Mammary epithelial cell (primary cell): ENCODE measurements at places on chromosomes 16 and 17. TPM values are rescaled to one million over a fixed set of nuclear protein-coding genes. Genes with fewer than 3 reads are reported as not detected.

DNA sequence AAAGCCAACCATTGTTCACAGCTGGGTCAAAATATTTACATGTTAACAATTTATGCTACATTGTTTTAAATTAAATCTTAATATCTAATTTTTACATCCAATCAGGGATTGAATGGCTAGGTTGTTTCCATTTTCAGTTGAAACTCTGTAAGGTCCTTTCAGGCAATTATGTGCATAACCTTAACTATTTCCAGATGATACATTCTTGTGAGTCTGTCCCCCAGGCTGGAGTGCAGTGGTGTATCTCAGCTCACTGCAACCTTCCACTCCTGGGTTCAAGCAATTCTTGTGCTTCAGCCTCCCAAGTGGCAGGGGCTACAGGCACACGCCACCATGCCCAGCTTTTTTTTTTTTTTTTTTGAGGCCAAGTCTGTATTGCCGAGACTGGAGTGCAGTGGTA, 10.4 kb downstream of the CDC42EP4 start:
- no peak for DNase-seq

FSCN2 gene
- total RNA-seq = 0.83 TPM

GRCh38 chr16:57258910-57259475, 13.9 kb downstream of the ARL2BP start:
- no peak for DNase-seq

GRCh38 chr16:49269201-49269600, 12.4 kb downstream of the CBLN1 start:
- DNase-seq = no peak

ARL5C gene
- not detected for total RNA-seq

BAIAP3 gene
- total RNA-seq = 0.80 and 1.0 TPM in 2 replicates

- DNase-seq = no peak
Observed at GRCh38 chr17:10776381-10776780, 27.5 kb downstream of the TMEM238L start.
